ENCODE measurements at places on chromosomes 3 and 15.

DNA sequence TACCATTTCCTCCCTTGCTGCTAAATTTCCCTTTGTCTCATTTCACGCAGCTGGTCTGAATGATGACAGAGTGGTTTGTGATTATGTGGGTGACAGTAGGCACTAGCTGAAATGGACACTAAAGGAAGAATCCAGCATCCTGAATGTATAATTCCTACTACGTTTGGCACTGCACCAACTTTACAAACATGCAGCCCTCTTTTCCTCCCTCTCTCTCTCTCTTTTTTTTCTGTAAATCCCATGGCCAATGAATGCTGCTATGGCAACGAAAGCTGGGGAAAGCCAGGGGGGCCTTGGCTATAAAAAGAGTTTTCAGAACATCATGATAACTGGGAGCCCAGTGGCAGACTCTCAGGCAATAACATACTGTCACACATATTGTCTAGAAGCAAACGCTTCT is 367.2 kb upstream of the AGTR1 start:
- no peaks in the 10 kb centered on the region for H3K27me3 ChIP-seq
- no peaks in the 10 kb centered on the region for H3K36me3 ChIP-seq
- no peak overlapping the region for H3K27ac ChIP-seq
- no peak for DNase-seq
- H3K4me3 ChIP-seq = no peak overlapping the region

GRCh38 chr3:45659661-45660566 is 29.3 kb upstream of the SACM1L start:
- H3K36me3 ChIP-seq = no peaks in the 10 kb centered on the region
- H3K27me3 ChIP-seq = no peaks in the 10 kb centered on the region
- no peak overlapping the region for H3K4me3 ChIP-seq
- H3K27ac ChIP-seq = no peak overlapping the region

DNA sequence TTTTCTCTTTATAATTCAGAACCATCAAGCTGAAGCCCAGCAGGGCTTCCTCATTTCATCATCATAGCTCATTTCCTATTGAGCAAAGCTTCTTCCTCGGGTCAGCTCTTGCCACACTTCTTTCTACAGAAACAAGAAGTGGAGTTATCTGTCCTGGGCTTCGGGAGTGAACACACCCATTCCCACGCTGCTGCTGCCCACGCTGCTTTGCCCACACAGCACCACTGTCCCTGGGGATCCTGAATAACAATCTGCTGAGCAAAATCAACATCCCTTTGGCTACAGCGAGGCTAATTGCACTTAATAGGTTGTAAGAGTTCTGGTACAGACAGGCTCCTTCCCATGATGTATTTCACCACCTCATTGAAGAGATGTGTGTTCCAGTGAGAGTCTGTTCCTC is 23.7 kb downstream of the CEP19 start:
- H3K27me3 ChIP-seq = no peaks in the 10 kb centered on the region
- DNase-seq = no peak
- no peaks in the 10 kb centered on the region for H3K36me3 ChIP-seq
- peaks cover 11% of the 10 kb centered on the region for H3K4me1 ChIP-seq
- no peak overlapping the region for H3K27ac ChIP-seq

GRCh38 chr3:12307136-12307535 is 18.3 kb downstream of the PPARG start:
- H3K4me3 ChIP-seq = no peak overlapping the region
- DNase-seq = no peak
- no peaks in the 10 kb centered on the region for H3K4me1 ChIP-seq
- H3K27me3 ChIP-seq = no peaks in the 10 kb centered on the region
- no peaks in the 10 kb centered on the region for H3K36me3 ChIP-seq
- no peak overlapping the region for H3K27ac ChIP-seq

DNA sequence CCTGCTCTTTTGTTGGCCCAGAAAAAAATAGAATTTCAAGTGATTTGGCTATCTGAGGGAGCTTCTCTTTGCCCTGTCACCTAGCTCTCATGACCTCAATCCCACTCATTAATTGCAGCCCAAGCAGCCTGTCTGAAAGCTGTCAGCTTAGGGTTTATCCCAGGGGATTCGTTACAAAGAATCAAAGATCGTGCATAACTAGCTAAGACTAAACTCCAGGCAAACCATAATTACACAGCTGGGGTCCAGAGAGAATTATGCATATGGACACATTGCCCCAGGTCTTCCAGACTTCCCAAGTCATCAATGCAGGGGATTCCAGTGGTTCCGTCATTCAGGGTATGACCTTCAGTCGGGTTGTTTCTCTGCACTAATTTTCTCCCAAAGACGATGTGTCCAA is 91.6 kb upstream of the CBLB start:
- no peaks in the 10 kb centered on the region for H3K4me1 ChIP-seq
- H3K27me3 ChIP-seq = no peaks in the 10 kb centered on the region
- no peak overlapping the region for H3K27ac ChIP-seq
- no peak overlapping the region for H3K4me3 ChIP-seq
- DNase-seq = no peak

- H3K4me1 ChIP-seq = no peaks in the 10 kb centered on the region
- no peaks in the 10 kb centered on the region for H3K36me3 ChIP-seq
- no peak for DNase-seq
- no peak overlapping the region for H3K27ac ChIP-seq
- H3K27me3 ChIP-seq = no peaks in the 10 kb centered on the region
- no peak overlapping the region for H3K4me3 ChIP-seq
Measured at GRCh38 chr3:116045314-116045713, 400.0 kb downstream of the LSAMP start.

DNA sequence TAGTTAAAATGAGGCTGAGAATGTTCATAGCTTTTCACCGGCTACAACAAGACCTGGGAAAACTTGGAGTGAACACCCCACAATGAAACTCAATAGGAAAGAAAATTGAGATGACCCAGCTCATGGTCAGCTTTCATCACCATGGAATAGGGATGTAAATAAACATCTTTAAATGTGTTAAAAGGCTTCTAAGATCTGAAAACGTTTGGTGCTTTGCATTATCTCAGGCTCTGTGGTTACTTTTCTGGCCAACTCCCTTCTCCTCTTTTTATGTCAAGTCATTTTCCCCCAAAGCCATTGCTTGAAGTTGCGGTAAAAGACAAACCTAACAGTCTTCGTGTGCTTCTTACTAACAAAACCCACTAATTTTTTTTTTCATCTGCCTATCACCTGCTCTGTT is 195.8 kb downstream of the MECOM start:
- H3K27me3 ChIP-seq = no peaks in the 10 kb centered on the region
- H3K4me3 ChIP-seq = no peak overlapping the region
- DNase-seq = no peak
